ENCODE measurements at places on chromosomes 1 and 21.

DNA sequence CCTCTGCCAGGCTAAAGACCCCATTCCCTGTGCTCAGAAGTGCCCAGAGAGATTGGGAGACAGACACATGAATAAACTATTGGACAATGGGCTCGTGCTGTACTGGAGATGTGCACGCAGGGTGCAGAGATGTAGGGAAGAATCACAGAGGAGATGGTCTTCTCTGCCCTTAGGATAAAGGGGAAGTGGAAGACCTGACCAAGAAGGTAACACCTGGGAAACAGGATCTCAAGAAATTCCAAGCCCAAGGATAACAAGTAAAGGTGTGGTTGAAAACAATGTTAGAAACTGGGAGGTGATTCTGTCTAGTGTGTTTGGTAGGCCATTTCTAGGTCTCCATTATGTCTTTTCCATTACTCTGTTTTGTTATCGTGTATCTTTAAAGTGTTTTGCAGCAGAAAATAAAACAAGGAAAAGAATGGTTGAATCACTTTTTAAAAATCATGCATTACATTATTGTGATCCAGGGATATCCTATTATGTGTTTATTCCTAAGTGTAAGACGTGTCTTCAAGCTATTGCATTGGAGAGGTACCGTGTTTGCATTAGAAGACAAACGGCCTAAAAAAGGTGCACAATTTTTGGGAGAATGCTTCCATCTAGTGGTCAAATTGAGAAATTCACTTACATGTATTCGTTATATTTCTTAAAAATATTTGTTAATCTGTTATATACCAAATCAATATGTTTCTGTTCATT lies 40.8 kb upstream of the KCTD3 start:
- DNase-seq: no peak

DNA sequence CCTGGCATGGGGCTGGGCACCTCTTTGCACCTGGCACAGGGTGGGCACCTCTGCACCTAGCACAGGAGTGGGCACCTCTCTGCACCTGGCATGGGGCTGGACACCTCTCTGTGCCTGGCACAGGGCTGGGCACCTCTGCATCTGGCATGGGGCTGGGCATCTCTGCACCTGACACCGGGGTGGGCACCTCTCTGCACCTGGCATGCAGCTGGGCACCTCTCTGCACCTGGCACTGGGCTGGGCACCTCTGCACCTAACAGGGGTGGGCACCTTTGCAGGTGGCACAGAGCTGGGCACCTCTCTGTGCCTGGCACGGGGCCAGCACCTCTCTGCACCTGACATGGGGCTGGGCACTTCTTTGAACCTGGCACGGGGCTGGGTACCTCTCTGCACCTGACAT lies 29.4 kb upstream of the CCDC27 start:
- DNase-seq: no peak

- DNase-seq: no peak
Measured at GRCh38 chr1:16235944-16236510, 956 bp downstream of the CPLANE2 start.

DNA sequence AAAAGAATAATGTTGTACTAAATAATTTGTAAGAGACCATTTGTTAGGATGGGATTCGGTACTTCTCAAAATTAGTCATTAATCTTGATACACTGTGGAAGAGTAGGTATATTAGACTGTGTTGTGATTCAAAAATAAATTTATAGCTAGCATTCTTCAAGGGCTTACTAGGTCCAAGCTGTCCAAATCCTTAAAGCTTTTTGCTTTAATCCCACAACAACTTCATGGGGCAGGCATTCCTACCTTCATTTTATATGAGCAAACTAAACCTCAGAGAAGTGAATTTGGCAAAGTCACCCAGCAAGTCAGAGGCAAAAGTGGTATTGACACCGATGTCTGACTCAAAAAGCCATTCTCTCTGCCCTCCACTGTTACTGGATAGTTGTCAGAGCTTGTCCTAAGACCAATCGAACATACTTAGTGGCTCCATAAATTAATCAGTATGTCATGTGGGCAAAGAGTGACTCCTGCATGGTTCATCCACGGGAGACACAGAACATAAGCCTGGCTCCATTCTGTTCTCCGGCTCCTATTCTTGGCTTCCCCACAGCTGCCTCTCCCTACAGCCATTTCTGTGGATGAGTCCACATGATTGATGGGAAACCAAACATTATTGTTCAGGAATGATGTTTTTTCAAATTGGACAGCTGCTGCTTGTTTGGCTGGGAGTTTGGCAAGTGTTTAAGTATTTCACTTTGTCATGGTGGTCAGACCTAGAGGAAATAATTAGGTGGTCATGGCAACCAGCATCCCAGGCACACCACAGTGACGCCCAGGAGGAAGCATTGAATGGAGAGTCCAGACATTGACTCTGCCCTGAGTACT lies 133.4 kb upstream of the FGGY start:
- no peak for DNase-seq

DNA sequence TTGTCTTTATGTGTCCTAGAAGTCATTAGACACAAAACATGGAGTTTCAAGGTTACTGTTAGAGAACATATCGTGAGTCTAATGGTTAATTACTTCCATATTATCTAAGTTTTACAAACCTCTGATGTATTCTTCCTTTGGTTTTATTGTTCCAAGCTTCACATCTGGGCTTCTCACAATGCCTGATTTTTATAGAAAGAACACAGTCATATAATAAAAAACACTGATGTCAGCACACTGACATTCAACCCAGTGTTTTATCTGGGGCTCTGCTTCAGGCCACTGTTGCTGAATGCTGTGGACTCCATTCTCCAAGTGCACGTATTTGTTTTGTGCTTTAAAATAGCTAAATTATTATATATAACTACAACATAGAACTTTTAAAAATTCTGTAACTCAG lies 232.9 kb downstream of the SMYD3 start:
- DNase-seq: no peak

DNA sequence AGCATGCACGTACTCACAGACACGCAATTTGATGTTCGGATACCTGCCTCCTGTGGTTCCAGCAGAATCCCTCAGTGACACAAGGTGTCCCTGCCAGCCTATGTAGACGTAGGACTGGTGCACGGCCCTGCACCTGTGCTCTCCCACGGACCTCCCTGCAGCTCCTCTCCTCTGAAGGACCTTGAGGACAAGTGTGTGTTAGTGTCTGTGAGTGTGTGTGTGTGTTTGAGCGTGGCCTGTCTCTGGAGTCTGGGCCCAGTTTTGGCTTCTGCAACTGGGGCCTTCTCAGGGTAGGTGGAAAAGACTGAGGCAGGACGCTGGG lies 22.5 kb upstream of the DMBX1 start:
- DNase-seq: no peak

GRCh38 chr1:234611225-234611846 lies 1.4 kb upstream of the IRF2BP2 start:
- DNase-seq: no peak

DNA sequence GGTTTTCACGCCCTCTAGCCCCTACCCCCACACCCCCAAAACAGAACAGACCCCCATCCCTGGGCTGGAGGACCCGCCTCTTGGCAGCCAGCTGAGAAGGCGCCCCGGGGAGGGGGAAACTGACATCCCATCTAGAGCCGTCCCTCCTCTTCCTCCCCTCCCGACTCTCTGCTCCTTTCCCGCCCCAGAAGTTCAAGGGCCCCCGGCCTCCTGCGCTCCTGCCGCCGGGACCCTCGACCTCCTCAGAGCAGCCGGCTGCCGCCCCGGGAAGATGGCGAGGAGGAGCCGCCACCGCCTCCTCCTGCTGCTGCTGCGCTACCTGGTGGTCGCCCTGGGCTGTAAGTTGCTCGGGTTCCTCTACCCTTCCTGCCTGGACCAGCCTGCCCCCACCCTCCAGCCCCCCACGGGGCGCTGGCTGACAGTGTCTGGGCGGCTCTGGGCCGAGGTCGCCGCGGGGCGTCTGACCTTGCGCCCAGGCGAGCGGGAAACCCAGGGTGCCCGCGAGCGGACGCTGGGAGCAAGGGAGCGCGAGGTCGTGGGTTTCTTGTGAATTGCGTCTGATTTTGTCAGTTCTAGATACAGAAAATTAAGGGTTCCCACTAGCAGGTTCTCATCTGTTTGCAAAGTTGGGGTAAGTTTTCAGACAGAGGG lies 618 bp downstream of the JAM2 start:
- no peak for DNase-seq

DNA sequence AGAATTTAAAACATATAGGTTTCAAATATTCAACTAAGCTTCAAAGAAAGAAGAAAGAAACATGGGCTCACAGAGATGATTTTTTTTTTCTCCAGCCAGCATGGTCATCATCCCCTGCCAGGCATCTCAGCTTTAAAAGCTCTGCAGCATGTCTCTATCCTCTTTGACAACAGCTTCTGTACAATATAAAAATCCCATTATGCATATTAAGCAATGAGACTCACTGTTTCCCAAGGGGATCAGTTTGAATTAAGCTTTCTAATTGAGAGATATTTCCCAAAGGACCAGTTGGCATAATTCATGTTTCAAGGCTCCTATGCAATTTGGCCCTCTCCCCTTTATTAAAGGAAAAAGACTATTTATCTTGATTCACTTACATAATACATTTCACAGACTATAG lies 220.3 kb downstream of the GRIK1 start:
- DNase-seq: no peak

GRCh38 chr21:29568020-29568697 lies 269.4 kb downstream of the BACH1 start:
- DNase-seq: no peak

GRCh38 chr1:230108580-230108979 lies 41.5 kb downstream of the GALNT2 start:
- DNase-seq: no peak

- no peak for DNase-seq
Measured at GRCh38 chr1:88740784-88741183, 56.7 kb downstream of the PKN2 start.

GRCh38 chr1:13517193-13517812 lies 3.5 kb upstream of the LRRC38 start:
- no peak for DNase-seq

GRCh38 chr1:10459184-10459583 lies 9.4 kb downstream of the CORT start:
- no peak for DNase-seq

DNA sequence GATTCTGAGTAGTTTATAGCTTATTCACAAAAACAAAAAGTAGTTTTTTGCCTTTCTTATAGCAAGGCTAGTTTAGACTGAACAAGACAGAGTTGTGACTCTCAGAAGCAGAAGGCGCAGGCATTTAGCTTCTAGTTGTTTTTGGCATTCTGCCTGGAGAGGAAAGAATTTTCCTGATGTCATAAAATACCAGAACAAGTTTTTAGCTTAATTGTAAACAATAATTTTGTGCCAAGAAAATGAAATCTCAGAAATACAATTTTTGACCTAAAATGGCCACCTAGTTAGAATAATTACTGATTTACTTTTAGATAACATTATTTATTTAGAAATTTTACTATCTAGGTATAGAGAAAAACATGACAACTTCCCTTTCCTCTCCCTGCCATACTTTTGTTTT lies 1.0 kb downstream of the DNAJB4 start:
- DNase-seq: no peak

- no peak for DNase-seq
Measured at GRCh38 chr1:185412385-185413087, 95.5 kb upstream of the IVNS1ABP start.

- DNase-seq: no peak
Measured at GRCh38 chr1:89725011-89725370, 92.1 kb downstream of the LRRC8C start.

- DNase-seq: no peak
Measured at GRCh38 chr21:32733990-32734613, 6.3 kb upstream of the SYNJ1 start.

GRCh38 chr1:117846674-117847425 lies 82.6 kb downstream of the GDAP2 start:
- no peak for DNase-seq

- no peak for DNase-seq
Measured at GRCh38 chr1:227730630-227731151, 4.4 kb downstream of the JMJD4 start.

GRCh38 chr21:34348890-34349519 lies 14.8 kb upstream of the KCNE2 start:
- DNase-seq: no peak

GRCh38 chr1:172380441-172381244 lies 39.8 kb upstream of the C1orf105 start:
- DNase-seq: no peak

DNA sequence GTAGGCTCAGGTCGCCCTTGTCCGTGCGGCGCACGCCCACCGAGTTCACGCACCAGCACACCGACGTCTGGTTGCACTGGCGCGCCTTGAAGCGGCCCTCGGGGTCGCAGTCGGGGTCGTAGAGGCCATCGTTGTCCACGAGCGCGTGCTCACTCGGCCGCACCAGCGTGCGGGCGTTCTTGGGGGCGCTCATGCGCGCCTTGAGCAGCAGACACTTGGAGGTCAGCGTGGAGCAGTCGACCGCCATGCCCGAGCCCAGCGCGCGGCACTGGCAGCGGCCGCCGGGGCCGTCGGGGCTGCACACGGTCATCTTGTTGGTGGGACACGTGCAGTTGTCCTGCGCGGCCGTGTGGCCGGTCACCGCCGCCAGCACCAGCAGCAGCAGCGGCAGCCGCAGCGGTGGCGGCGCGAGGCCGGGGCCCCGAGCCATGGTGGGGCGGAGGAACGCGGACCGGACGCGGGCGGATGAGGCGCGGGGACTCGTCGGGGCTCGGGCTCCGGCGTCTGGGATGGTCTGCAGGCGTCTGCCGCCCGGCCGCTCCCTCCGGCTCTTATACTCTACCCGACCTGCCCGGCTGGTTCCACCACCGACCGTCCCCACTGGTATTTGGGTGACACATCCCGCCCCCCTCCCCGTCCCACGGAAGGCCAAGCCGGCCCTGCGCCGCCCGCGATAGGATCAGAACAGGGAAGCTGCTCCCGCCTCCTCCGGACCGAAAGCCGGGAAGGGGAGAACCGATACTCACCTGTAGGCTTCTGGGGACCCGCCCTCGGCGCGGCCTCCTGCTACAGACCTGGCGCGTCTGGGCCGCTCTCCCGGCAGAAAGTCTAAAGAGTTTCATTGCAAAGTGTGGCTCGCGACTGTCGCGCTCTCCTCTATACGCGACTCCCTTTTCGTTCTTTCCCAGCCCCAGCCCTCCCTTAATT lies at the start of gene TACSTD2:
Gene TACSTD2 (minus strand): TSS at position 526 of the 927 bp plus-strand sequence. CDS start 96 bp downstream, at position 430.
- no peak for DNase-seq

Data from stimulated activated CD8-positive, alpha-beta memory T cell treated with anti-CD3 and anti-CD28 coated beads, Interleukin-7, amount 100 ng/mL, for 1 hour (primary cell).